ENCODE measurements at places on chromosomes 7 and 10.
A peak's percentile ranks its signal among the peaks of the same experiment; 100 is the strongest.

GRCh38 chr7:44978511-44979366 is at the start of gene MYO1G:
Gene MYO1G (minus strand): TSS chr7:44979015. CDS start chr7:44978961, 54 bp downstream.
- peak; percentile 56 for DNase-seq

- DNase-seq = no peak
Measured at GRCh38 chr7:73715648-73716317, 3.7 kb downstream of the STX1A start.

DNA sequence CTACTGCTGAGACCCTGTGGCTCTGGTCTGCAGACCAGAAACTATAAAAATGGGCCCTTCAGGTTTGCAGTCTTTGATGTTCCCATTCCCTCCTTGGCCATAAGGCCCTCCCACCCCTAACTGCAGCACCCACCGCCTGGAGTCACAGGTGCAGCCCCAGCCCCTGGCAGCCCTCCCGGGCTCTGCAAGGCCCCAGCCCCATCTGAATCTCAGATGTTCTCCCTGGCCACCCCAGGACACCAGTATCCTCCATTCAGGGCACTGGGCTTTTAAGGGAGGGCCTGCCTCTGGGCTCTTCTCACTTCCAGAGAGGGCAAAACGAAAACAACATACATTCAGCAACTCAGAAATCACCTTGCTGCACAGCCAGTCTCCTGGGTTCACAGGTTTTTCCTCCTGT is 107.7 kb upstream of the RET start:
- DNase-seq = no peak

GRCh38 chr7:121084748-121085336 is 96.3 kb downstream of the CPED1 start:
- no peak for DNase-seq

- no peak for DNase-seq
Measured at GRCh38 chr7:104487642-104488041, 159.2 kb downstream of the LHFPL3 start.

GRCh38 chr7:84144935-84145334 is 49.7 kb downstream of the SEMA3A start:
- no peak for DNase-seq

GRCh38 chr7:142231716-142232115 is 26.1 kb downstream of the PRSS58 start:
- DNase-seq = no peak

DNA sequence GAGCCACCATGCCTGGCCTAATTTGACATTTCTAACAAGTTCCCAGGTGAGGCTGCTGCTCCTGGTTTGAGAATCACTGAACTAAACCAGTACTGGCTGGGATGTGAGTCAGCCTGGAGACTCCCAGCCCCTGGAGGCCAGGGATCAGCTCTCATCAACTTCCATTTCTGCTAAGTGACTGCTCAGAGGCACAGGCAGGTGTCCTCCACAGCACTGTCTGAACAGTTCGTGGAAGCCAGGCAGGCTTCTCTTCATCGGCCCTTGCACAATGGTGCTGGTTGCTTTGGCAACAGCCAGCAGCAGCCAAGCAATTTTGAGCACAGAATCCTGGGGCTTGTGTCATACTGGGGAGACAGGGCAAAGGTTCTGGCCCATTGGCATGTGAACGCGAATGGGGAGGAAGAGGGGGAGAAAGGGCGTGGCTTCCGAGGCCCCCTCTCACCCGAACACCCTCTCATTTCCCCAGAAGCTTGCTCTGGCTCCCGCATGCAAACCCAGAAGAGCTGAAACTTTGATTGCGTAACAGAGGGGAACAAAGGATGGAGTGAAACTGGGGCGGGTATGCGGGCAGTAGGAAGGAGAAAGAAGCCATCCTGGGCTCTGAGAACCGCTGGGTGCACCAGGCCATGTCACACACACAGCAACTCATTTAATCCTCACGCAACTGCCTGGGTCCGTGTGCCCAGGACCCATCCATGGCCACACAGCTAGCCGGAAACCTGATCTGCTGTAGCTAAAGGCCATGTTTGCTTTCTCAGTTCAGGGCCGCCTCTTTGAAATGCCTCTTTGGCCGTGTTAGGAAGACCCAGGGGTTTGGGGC is 9.0 kb upstream of the POR start:
- DNase-seq = no peak

Data from stimulated activated CD8-positive, alpha-beta memory T cell treated with anti-CD3 and anti-CD28 coated beads, Interleukin-15, amount 100 ng/mL, for 24 hours (primary cell).